ENCODE measurements at places on chromosomes 2 and 18. TPM values are rescaled to one million over a fixed set of nuclear protein-coding genes. Genes with fewer than 3 reads are reported as not detected.

CRYGC gene
- total RNA-seq, result not detected

GRCh38 chr2:240983361-240983995 lies 14.9 kb upstream of the SNED1 start:
- DNase-seq, result no peak

- DNase-seq, result no peak
Measured at GRCh38 chr2:15119722-15120175, 441.4 kb downstream of the NBAS start.

- DNase-seq, result no peak
Measured at GRCh38 chr2:100976645-100977391, 25.3 kb upstream of the RPL31 start.

- no peak for DNase-seq
Measured at GRCh38 chr2:30714811-30715709, 92.2 kb downstream of the CAPN13 start.
